ENCODE measurements at places on chromosomes 3 and 15.

GRCh38 chr3:8205881-8206280, 295.7 kb upstream of the LMCD1 start:
- no peak for DNase-seq

DNA sequence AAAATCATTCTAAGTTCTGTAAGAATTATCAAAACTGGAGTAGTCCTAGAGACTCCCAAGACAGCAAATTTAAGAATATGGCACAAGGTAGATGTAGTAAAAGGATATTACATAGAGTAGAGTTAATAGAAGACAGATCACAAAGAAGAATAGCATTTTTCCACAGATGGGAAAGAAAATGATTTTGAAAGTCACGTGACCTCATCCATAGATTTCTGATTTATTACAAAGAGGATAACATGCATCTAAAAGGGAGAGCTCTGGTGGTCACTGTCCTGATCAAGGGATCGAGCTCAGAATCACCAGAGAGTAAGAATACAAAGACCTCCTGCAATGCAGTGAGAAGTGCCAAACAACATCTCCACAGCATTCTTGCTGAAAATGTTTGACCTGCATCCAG, 354.4 kb downstream of the TBL1XR1 start:
- DNase-seq: no peak

DNA sequence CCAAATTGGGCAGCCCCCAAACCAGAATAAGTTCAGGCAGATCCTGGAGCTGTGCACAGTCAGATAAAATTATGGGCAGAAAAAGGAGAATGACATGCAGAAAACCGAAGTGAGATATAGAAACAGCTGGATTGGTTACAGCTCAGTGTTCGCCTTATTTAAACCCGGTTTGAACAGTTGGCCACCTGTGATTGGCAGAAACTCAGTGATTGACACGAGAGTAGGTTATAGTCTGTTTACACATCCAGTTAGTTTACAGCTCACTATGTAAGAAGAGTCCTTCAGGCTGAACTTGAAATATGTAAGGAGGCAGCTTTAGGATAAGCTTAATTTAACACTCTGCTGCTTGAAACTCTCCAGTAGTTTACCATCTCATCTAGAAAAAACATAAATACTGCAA, 271.6 kb upstream of the ARRDC4 start:
- no peak for DNase-seq

DNA sequence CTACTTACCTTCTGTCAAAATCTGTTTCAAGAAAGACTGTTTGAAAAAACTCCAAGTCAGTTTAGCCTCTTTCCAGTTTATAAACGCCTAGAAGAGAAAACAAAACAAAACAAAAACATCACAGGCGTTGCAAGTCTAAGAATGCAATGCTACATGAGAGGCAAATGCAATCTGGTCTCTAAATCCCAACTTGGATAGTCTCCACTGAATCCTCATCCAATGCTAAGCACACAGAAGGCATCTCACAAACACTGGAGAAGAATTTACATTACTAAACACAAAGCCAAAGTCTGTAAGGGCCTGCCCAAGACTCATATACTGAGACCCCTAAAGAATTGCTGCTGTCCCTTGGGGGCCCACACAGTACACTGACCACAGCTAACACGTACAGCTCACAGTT, 18.4 kb downstream of the RFT1 start:
- no peak for DNase-seq

DNA sequence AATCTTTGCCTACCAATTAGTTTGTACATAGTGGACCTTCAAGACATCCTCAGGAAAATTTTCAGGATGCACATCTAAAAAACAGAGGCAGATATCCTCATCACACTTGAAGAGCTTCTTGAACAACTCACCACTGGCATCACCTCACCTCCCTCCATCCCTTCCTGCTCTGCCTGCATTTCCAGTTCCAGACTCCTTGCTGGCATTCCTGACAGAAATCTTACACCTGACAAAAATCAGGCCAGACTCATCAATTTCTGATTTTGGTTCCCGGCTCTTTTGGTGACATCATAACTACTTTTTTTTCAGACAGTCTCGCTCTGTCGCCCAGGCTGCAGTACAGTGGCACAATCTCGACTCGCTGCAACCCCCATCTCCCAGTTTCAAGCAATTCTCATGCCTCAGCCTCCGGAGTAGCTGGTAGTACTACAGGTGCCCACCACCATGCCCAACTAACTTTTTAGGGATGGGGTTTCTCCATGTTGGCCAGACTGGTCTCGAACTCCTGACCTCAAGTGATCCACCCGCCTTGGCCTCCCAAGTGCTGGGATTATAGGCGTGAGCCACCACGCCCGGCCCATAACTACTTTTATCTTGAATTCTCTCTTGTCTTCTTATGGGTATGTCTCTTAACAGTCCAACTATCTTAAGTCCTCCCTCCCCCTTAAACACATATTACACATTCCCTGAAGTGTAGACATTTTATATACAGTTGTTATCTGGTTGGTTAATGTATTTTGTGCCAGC, 216.6 kb upstream of the IL12A start:
- no peak for DNase-seq

DNA sequence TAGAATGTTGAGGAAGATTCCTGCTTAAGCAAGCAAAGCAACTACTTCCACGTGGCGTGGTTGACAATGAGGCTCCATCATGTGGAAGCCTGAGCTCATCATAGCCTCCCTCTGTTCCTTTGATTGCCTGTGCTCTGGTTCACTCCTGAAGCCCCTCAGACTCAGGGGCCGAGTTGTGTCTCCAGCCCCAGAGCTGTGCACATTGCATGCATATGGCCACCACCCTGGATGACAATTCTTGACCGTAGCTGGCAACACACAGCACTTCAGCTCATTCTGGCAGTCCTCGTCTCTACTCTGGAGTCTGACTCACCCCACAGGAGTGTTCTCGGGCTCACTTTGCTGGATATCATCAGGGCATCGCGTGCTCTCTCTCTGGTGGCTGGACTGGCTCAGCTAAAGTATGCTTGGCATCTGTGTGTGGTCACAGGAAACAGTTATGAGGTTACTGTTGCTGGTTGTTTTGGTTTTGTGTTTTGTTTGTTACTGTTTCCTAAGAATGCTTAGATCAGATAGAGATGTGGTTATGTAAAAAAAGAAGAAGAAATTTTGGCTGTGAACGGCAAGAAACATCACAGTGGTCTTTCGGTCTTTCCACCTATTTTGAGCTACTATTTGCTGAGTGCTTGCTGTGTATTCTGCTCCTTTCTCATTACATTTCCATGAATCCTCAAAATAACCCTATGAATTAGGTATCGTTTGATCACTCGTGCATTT, 41.6 kb upstream of the MRPS22 start:
- DNase-seq: peak; percentile 99

DNA sequence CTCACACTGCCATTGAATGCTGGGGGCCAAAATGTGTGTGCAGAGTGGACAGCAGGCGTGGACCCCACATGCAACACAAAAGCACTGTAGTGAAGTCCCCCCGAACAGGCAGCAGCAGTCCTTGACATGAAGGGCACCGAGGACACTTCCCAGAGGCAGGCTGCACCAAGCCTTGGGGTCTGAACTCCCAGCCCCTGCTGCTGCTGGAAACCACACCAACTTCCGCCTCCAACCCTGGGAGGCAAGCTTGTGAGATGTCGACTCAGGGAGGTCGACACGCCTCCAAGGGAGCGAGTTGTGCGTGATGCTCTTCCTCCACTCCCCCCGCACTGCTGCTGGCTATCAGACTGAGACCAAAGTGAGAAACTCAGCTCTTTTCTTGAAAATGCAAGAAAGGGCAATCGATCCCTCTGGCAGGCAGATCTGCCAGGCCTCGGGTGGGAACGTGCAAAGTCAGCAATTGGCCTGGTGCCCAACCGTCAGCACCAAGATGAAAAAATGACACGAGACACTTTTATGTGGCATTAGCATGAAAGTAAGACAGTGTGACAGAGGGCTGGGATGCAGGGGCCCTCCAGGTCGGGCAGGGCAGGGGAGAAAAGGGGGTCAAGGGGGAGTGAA, 43.6 kb downstream of the WHAMM start:
- DNase-seq: no peak

DNA sequence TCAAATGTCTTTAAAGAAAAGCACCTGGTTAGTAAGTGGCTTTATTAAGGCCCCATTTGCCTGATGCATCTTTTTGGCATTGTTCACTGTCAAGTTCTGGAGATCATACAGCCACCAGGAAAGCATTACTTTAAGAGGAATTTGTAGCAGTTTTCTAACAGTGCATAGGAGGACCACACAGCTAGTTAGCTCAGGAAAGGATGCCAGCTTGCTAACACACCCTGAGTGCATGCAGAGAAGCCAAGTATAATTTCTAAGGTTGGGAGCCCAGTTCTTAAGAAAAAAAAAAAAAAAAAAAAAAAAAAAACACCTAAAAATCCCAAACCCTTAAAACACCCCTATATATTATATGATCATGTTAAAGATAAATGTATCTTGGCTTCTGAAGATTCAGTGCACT, 102.0 kb upstream of the FEZF2 start:
- DNase-seq: no peak

DNA sequence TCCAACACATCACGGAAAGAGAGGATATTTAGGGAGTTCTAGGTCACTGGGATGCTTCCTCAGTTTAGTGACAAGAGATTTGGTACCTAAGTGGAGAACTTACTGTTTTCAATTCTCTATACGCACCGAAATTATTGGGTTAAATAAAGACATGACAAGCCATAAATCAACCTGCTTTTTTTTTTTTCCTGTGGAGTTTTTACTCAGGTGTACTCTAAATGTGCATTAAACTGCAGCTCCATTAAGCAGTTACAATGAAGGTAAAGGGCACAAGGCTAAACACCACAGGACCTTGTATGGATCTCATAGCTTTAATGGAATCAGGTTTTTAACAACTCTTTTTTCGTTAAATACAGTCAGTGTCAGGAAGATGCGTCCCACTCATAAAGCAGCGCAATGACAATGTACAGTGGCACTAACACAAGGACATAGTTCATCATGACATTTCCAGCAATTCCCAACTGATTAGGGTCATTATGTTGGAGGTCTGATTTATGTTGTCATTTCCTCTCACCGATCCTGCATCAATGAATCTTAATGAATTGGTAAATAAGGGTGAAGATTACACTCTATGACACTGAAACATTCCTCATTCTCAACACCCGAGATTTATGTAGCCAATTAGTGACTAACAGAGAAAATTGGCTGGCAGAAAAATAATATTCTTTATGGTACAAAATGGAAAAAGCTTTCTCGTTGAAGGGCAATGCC, 355.2 kb downstream of the FOXP1 start:
- no peak for DNase-seq

GRCh38 chr3:49554633-49555265, 472 bp downstream of the BSN start:
- DNase-seq: no peak

DNA sequence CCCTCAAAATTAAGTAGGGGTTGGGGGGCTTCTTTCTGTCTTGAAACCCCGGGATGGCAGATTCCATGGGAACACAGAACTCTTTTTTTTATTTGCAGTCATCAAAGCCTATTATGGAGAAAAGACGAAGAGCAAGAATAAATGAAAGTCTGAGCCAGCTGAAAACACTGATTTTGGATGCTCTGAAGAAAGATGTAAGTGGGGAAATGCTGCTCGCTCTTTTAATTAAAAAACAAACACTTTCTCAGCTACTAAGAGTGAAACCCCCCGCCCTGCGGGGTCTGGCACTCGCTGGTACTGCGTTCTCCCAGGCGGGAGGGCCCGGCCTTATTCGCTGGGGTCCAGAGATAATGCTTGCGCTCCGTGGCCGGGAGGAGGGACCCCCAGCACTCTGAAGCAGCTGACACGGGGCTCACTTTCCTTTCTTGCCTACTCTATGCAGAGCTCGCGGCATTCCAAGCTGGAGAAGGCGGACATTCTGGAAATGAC, 615 bp downstream of the HES1 start:
- DNase-seq: no peak

DNA sequence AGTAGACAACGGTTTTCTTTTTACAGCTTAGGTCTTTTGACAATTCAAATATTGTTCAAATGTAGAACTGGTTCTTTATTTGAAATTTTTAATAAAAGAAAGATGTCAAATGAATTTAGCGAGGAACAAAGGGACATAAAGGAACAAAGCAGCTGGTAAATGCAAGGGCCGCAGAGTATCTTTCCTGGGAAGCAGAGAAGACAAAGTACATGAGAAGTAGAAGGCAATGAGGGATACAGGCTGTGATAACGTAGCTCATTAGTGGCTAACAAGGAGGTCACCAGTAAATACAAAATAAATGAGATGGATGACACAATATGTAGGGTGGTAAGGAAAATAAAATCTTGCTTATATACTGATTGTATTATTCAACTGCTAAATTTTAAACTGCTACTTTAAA, 762.8 kb downstream of the VGLL3 start:
- DNase-seq: no peak

GRCh38 chr3:33869977-33870376, 71.5 kb downstream of the PDCD6IP start:
- no peak for DNase-seq

GRCh38 chr15:98840053-98840452, 167.5 kb downstream of the PGPEP1L start:
- no peak for DNase-seq

DNA sequence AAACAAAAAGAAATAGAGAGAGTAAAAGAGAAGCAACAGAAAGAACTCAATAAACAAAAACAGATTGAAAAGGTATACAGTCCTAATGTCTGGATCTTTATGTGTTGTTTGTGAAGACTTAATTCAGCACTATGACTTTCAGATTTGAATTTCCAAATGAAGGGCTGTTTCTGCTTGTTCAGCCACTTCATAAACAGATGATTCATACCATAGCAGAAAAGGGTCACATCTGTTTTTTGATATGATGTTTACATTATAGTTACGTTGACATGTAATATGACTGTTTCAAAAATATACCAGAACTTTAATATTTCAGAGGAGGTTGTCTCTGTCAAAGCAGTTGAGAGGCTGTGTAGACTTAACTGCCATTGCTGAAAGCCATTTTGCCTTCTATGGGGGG, 24.1 kb downstream of the ASB14 start:
- DNase-seq: no peak

DNA sequence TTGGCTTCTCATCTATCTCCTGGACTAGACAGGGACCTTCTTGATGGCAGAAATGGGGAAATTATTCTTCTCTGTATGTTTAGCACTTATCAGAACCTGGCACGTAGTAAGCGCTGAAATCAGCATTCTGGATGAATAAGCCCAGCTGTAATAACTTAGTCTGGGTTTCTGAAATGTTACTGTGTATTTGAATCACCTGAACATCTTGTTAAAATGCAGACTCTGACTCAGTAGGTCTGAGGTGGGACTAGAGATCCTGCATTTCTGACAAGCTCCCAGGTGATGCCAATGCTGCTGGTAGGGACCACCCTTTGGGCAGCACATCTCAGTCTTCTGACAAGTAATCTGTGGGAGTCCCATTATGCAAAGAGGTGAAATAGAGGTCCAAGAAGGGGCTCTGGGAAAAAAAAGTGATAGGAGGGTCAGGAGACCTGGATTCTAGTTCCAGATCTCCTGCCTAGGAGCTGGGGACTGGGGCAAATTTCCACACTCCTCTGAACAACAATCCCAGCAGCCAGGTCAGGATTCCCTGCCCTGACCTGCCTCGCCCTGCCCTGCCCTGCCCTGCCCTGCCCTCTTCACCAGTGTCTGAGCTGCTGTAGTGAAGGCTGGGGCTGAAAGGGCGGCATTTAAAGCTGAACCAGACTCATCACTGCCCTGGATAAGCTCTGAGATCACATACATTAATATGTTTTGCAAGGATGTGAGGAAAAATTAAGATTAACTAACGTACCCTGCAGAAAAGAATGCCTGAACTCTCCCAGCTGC, 17.2 kb upstream of the SLC6A11 start:
- no peak for DNase-seq

GRCh38 chr3:143831208-143831607, 17.1 kb downstream of the SLC9A9 start:
- DNase-seq: no peak

GRCh38 chr3:31924610-31925270, 56.3 kb downstream of the OSBPL10 start:
- DNase-seq: no peak
